ENCODE measurements at places on chromosomes 1 and 21. TPM values are rescaled to one million over a fixed set of nuclear protein-coding genes. Genes with fewer than 3 reads are reported as not detected.

The FBXO44 gene
- 8.0 TPM for total RNA-seq

The NBL1 gene
- total RNA-seq, result 62.9 TPM

The PIGV gene
- total RNA-seq, result 11.5 TPM

The VCAM1 gene
- total RNA-seq, result 0.37 TPM
